ENCODE measurements at places on chromosomes 5 and 9. TPM values are rescaled to one million over a fixed set of nuclear protein-coding genes. Genes with fewer than 3 reads are reported as not detected.

- DNase-seq: peak; percentile 93
These were observed 49.0 kb downstream of the PSD2 start for GRCh38 chr5:139844472-139845145.

DNA sequence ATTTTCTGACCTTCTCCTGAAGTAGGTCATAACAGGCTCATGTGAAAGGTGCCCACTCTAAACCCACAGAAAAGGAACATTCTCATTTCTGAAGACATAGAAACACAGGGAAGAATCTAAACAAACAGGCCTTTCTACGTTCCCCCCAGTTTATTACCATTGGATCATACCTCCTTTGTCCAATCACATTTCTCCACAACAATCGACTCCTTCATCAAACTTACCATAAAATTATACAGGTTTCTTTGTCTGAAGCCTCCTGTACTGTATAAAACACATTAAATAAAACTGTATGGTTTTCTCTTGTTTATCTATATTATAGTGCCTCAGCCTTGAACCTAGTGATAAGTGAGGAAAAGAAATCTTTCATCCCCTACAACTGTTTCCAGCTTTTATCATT, 340.7 kb downstream of the ENC1 start:
- DNase-seq: no peak

Gene PRUNE2
- total RNA-seq: 0.72 TPM

Gene TSC1
- 23.2 TPM for total RNA-seq

Gene MED27
- total RNA-seq: 32.5 TPM

Measured in activated CD8-positive, alpha-beta T cell treated with anti-CD3 and anti-CD28 coated beads for 36 hours (primary cell).